ENCODE measurements at places on chromosomes 4 and X. TPM values are rescaled to one million over a fixed set of nuclear protein-coding genes. Genes with fewer than 3 reads are reported as not detected.
A peak's percentile ranks its signal among the peaks of the same experiment; 100 is the strongest.

DCHS2 gene
- total RNA-seq: not detected

KCTD8 gene
- not detected for total RNA-seq

ADAMTS3 gene
- total RNA-seq: not detected

GDPD2 gene
- not detected for total RNA-seq

SLC7A11 gene
- 4.5 TPM for total RNA-seq

TMEM144 gene
- 0.09 TPM for total RNA-seq

SRPX2 gene
- total RNA-seq: not detected

SYN1 gene
- total RNA-seq: 0.67 TPM

NXF2B gene
- total RNA-seq: not detected

GRCh38 chrX:69089203-69089602 lies 76.0 kb downstream of the PJA1 start:
- H3K4me3 ChIP-seq: no peak overlapping the region
- no peaks in the 10 kb centered on the region for H3K4me1 ChIP-seq
- no peaks in the 10 kb centered on the region for H3K27me3 ChIP-seq
- DNase-seq: no peak

DNA sequence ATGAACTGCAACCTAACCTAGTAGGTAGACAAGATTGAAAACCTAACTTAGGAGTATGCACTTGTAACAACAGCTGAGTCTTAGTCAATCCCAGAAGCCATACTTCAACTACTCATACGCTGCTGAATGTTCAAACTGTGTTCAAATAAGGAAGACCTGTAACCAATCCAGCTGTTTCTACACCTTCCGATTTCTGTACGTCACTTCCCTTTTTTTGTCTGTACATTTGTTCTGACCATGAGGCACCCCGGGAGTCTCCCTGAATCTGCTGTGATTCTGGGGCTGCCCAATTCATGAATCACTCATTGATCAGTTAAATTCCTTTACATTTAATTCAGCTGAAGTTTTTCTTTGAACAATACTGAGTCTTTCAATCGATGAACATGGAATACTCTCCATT lies 89.5 kb downstream of the BMP3 start:
- H3K27ac ChIP-seq: no peak overlapping the region
- no peaks in the 10 kb centered on the region for H3K4me1 ChIP-seq
- H3K27me3 ChIP-seq: no peaks in the 10 kb centered on the region
- H3K4me3 ChIP-seq: no peak overlapping the region
- H3K36me3 ChIP-seq: no peaks in the 10 kb centered on the region
- DNase-seq: no peak

- H3K36me3 ChIP-seq: no peaks in the 10 kb centered on the region
- no peaks in the 10 kb centered on the region for H3K27me3 ChIP-seq
- no peak overlapping the region for H3K27ac ChIP-seq
- no peak for DNase-seq
- H3K4me1 ChIP-seq: no peaks in the 10 kb centered on the region
These were observed 75.9 kb upstream of the GAB1 start for GRCh38 chr4:143260750-143261149.

DNA sequence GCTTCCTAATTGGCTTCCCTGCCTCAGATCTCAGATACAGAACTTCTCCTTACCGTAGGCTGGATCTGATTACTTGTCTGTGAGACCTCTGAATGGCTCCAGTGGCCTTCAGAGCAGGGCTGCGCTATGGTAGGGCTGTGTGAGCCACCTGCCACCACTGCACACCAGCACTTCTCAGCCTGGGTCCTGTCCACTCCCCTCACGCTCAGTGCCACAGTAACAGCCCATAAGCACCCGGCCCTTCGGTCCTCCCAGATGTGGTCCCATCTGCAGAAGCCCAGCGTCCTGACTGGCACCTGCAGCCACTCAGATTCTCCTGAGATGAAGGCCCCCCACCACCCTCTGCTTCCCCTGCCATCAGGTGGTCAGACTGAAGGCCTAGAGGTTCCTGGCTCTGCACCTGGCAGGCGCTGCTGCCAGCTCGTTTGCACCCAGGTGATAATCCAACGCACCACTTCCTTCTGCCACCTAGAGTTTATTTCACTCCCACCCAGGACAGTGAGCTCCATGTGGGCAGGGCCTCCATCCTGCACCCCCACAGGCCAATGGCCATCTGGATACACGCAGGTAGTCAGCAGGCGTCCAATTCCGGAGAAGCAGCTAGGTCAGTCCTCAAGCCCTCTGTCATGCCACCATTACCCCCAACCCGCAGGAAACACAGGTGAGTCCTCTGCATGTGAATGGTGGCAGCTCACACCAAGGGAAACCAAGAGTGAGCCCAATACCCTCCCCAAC lies 5.4 kb downstream of the WDR1 start:
- peak overlapping the region; percentile 49 for H3K4me3 ChIP-seq
- peaks cover 86% of the 10 kb centered on the region for H3K4me1 ChIP-seq
- DNase-seq: no peak
- H3K27me3 ChIP-seq: no peaks in the 10 kb centered on the region

DNA sequence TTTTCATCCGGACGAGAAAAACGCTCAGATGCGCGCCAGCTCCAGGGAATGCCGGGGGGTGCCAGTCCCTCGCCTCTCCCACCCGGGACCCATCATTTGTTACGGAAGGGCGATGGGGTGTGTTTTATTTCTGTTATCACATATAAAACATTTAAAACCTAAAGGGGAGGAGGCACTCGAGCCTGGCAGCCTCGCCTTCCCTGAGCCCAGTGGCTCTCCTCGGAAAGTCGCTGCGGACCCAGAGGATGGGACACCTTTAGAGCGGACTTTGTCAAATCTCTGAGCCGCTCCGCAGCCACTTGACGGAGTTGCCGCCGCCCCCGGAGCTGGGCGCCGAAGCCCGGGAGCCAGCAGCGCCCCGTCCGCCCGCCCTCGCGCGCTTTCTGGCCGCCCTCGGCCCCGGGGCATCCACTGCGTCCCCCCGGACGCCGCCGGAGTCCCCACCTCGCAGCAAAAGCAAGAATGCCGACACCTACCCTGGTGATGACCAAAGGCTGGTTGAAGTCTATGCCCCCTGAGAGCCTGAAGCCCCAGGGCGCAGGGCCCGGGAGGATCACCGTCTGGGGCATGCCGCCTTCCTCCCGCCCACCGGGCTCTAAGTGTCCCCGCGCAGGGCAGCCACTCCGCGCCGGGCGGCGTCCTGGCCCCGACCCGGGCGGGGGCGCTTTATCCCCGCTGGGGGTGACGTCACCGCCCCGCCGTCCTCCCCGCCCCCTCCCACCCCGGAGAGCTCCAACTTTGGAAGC lies at the start of gene PDLIM3:
Gene PDLIM3, minus strand, starts transcription at position 642 of the 746 bp plus-strand sequence. Its CDS starts 73 bp downstream, at position 569.
- H3K4me1 ChIP-seq: no peaks in the 10 kb centered on the region

GRCh38 chrX:55754861-55755294 lies 37.3 kb downstream of the RRAGB start:
- no peak overlapping the region for H3K4me3 ChIP-seq
- H3K27ac ChIP-seq: no peak overlapping the region
- no peaks in the 10 kb centered on the region for H3K27me3 ChIP-seq
- H3K4me1 ChIP-seq: peaks cover 7% of the 10 kb centered on the region
- DNase-seq: no peak
- H3K36me3 ChIP-seq: peaks cover 7% of the 10 kb centered on the region

GRCh38 chr4:86688026-86688425 lies 93.9 kb downstream of the PTPN13 start:
- peaks cover 3% of the 10 kb centered on the region for H3K27me3 ChIP-seq
- DNase-seq: no peak
- no peaks in the 10 kb centered on the region for H3K36me3 ChIP-seq
- H3K27ac ChIP-seq: no peak overlapping the region

- no peak overlapping the region for H3K4me3 ChIP-seq
- DNase-seq: no peak
- H3K27ac ChIP-seq: no peak overlapping the region
- peaks cover 4% of the 10 kb centered on the region for H3K27me3 ChIP-seq
These were observed 210.6 kb upstream of the DKK2 start for GRCh38 chr4:107246761-107247160.

GRCh38 chrX:31166416-31166815 lies 94.6 kb upstream of the FTHL17 start:
- no peaks in the 10 kb centered on the region for H3K4me1 ChIP-seq
- no peak overlapping the region for H3K27ac ChIP-seq
- H3K36me3 ChIP-seq: no peaks in the 10 kb centered on the region
- peaks cover 2% of the 10 kb centered on the region for H3K27me3 ChIP-seq
- DNase-seq: no peak
- no peak overlapping the region for H3K4me3 ChIP-seq

DNA sequence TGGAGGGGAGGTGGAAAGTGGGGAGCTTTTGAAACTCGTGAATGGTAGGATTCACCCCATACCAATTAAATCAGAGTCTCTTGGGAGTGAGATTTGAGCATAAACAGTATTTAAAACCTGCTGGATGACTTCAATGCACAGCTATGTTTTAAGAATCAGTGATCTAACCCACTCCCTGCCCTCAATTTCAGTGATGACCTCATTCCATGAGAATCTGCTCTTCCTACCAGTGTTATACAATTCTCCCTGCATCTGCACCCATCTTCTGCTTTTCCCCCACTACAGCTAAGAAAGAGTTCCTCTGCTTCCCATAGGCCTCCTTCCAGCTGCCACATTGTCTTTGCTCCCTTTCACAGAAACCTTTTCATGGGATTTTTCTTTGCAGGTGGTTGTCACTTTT lies 18.3 kb upstream of the H2AZ1 start:
- H3K4me3 ChIP-seq: no peak overlapping the region
- no peaks in the 10 kb centered on the region for H3K27me3 ChIP-seq
- no peaks in the 10 kb centered on the region for H3K36me3 ChIP-seq
- H3K4me1 ChIP-seq: peaks cover 17% of the 10 kb centered on the region
- no peak overlapping the region for H3K27ac ChIP-seq
